Posterior cingulate gyrus (tissue), 11 donors: ENCODE measurements at places on chromosomes 2 and 18.

DNA sequence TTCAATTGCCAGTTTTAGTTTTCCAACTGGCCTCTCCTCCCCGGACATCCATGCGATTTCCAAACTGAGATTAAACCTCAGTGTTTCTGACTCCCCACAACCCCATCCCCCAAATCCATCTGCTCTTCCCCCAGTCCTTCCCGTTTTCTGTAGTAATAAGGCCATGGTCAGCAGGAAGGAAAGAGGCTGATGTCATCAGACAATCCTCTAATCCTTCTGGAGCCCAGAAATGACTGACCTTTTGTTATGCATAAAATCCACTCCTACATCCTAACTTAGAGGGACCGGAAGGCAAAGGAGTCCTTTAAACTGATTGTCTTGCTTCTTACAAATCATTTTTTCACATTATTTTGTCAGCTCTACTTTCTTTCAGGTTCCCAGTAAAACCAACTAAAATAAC, 155.8 kb downstream of the INO80D start:
- no peak for DNase-seq

- DNase-seq = no peak
Measured at GRCh38 chr2:11681722-11682589, 12.0 kb upstream of the NTSR2 start.

- no peak for DNase-seq
Measured at GRCh38 chr2:94979406-94980375, 45.8 kb upstream of the MAL start.

DNA sequence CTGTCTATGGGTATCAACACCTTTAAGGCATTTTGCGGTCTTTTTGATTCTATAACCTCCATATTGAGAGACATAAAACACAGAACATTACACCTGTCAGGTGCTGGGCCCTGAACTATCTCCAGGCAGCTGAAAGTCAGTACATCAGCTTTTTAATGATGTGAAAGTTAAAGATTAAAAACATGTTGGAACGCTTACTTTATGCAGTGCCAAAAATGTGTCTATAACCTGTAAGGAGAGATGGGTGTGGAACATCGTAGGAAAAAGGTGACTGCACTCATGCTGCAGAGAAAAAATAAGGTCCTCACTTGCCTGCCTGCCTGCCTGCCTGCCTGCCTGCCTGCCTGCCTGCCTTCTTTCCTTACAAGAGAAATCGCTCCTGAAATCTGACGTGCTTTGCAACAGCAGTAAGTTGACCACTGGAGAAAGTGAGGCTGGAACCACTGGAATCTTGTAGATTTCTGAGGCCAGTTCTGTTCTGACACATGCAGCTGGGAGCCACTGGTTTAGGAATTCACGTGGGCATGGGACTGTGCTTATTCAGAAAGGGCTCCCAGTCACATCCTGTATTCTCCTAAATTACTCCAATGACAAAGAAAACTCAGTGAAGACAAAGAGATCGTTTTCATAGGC, 34.1 kb downstream of the BCL11A start:
- no peak for DNase-seq

DNA sequence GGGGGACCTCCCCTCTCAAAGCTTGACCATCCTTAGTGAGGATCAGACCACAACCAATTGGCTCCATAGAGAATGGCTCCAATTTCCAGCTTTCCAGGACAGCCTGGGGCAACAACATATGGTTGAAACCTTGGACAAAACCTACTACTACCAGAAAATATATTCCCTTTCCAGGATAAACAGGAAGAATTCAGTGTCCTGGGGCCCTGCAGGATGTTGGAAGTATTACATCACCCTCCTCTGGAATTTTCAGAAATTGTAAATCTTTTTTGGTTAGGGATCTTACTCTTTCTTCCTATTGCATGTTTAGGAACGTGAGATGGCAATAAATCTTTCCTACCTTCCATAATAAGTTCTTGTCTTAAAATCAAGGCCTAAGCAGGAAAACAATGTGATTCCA, 158.9 kb upstream of the MEIS1 start:
- no peak for DNase-seq

GRCh38 chr18:45962461-45962860, 4.7 kb downstream of the EPG5 start:
- no peak for DNase-seq

DNA sequence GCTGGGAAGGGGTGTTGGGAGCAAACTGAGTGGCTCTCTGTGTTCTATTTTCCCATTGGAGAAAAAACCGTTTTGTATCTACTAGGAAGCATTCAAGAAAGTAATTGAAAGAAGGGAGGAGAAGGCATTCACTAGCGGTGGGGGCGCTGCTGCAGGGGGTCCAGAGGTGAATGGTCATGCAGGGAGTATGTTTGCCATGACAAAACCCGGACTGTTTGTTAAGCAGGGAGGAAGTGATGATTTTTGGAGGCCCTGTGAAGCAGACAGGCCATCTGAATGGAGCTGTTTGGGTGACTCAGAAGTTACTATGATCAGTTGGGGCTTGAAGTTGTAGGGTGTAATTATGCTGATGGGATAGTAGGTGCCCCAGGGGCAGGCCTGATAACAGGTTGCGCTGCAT, 7.0 kb downstream of the TAF4B start:
- DNase-seq = no peak

DNA sequence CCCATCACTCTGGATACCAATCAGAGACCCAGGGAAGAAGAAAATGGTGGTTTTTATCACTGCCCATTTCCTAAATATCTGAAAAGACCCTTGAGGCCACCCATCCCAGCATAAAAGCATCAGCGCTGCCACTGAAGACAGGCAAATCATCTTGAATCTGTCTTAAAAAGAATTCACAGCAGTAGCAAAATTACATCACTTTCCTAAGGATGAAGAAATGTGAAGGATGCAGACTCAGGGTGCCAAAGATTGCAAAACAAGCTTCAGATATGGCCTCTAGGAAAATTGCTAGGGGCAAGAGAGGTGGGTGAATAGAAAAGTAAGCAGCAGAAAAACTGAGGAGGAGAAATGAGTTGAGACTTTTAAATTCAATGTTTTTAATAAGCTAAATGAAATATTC, 70.0 kb downstream of the SLC25A12 start:
- no peak for DNase-seq

- no peak for DNase-seq
Measured at GRCh38 chr18:29181151-29181901, 1004.4 kb upstream of the CDH2 start.

DNA sequence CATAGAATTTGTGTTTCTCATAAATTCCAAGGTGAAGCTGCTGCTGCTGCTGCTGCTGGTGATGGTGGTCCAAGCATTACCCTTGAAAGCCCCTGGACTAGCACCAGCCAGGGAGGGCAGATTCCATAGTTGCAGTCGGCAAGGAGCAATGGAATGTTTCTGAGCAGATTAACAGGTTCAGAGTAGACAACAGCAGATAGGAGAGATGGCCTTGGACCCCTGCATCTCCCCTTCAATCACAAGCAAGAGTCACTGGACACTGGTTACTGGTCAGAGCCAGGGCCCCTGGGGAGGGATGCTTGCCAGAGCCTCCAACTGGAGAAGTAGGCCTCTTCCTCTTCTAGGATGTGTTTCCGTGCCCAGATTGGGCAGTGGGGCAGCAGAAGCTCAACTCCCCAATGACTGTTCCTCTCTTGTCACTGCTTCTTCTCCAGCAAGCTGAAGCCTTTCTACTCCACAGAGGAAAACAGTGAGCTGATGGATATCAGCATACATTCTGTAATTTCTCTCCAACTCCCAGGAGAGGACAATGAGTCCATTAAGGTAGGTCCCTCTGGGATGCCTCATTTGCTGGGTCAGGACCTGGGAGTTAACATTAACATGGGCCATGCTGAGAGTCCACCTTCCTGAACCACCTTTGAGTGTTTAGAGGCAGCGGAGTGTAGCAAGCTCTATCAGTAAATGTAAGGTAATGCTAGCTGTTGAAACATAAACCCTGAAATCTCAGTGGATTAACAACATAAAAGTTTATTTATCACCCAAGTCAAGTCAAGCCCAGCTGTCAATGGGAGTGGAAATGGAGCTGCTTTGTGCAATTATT, 35.3 kb downstream of the MROH2A start:
- DNase-seq = no peak

DNA sequence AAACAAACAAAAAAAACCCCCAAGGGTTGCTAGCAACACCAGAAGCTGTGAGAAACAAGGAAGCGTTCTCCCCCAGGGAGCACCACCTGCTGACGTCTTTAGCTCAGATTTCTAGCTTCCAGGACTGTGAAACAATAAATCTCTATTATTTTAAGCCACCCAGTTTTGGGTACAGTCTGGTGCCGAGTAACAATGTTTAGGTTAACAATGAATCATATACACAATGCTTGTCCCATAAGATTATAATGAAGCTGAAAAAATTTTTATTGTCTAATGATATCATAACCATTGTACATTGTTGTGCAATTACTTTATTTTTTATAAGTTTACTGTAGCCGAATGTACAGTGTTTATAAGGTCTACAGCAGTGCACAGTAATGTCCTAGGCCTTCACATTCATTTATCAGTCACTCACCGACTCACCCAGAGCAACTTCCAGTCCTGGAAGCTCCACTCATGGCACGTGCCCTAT, 72.1 kb upstream of the CAB39 start:
- DNase-seq = no peak

DNA sequence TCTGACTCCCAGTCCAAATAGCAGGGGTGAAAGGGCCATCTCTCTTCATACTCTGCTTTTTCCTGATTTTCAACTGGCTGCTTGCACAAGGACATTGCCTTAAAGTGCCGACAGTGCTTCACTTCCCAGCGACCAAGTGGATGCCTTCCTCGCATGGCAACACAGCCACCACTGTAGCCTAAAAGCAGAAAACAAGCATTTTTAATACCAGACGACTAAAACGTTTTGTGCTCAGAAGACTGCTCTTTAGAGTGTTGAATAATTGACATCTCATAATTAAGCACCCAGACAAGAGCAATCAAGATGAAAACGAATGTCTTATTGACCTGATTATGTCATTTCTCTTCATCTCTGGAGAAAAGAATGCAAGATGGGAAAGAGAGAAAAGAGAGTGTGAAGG, 75.2 kb downstream of the PLA2R1 start:
- no peak for DNase-seq

- no peak for DNase-seq
Measured at GRCh38 chr2:29219374-29219773, 104.2 kb downstream of the CLIP4 start.

DNA sequence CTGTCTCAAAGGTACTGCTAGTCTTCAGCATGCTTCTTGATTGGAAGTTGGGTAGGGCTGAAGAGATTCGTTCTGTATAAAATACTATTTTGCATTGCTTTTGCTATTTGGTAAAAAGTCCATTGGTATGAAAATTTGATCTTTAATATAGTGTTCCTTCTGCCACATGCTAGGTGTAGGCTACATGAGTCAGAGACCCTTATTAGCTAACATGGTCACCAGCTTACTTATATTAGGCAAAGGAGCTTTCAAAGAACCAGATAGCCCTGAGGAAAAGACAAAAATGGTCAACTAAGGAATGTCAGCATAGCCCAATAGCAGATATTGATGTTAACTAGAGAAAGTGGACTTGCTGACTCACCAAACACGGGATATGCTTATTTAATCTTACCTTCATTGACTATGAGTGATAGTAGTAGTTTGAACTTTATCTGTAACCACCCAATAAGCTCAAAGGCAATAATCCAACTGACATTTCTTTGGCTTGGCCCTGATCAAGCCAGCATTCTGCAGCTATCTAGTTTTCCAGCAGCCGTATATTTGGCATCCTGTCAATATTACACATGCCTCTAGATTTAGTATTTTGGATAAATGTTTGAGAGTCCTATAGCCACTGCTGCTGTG, 110.0 kb downstream of the TPGS2 start:
- DNase-seq = no peak

DNA sequence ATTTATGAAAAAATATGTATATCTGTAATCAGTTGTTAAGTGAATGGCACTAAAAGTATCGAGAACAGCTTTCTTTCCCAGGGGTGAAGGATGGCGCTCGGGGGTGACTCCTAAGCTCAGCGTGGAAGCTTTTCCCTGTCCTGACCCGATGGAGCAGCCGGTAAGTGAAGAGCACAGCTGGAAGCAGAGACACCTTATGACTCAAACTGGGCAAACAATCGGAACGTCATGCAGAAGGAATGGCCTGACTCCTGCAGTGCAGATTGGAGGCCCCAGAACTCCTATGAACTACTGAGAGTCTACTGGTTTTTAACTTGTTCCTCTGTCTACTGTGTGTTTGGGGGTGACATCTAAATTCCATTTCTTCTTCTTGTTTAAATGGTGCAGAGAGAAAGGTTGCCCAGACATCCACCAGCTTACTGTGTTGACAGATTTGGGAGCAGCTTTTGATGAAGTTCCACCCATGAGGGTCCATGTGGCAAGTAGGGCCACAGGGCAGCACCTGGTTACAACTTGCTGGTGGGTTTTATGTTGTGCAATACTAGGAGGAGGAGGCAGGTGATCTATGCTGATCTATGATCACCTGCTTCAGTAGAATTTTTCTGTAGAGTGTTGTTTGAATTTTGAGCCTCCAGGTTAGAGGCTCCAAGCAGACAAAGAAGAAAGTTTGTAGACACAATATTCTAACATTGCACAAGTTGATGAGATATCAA, 52.8 kb upstream of the TMEM182 start:
- no peak for DNase-seq

DNA sequence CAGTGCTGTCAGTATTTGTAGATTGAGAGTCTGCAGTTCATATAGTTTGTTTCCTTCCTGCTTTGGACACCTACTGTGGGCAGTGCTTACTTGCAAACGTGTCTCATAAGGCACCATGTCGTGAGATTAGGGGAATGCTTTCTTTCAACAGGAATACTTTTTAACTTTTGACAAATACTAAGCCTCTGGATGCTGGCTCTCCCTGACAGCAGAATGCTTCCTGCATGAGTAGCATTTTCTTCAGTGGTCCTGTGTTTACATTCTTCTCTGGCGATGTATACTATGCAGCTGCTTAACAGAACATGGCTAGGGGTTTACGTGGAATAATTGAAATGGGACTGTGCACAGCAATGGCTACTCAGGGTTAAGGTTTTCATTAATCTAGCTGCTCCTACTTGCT, 807.5 kb downstream of the MBD2 start:
- DNase-seq = no peak

DNA sequence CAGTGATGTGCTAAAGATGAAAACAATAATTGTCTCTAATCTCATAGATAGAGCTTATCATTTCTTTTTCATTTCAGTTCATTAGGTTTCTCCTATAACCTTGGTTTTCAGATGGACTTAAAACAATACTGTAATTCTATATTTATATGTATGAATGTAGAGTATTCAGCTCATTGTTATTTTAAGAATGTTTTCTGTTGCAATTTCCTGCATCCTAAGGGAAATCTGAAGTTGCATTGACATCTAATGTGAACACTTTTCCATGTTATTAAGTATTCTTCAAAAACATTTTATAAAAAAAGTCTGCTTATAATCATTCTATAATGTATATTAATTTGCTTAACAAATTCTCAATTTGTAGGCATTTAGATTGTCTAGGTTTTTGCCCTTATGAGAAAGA, 288.9 kb downstream of the XIRP2 start:
- DNase-seq = no peak

GRCh38 chr2:182718459-182718858, 2.4 kb downstream of the DNAJC10 start:
- DNase-seq = no peak

DNA sequence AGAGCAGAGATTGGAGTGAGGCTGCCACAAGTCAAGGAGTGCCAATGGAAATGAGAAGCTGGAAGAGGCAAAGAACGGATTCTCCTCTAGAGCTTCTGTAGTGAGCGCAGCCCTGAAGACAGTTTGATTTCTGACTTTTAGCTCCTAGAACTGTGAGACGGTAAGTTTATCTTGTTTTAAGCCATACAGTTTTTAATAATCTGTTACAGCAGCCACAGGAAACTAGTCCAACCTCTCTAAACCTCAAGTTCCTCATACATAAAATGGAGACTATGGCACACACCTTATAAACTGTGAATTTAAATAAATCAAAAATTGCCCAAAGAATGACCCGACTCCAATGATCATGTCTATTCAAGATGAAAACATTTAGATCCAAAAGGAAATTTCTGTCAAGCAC, 596.5 kb downstream of the BCL11A start:
- no peak for DNase-seq
